Right hindlimb (tissue), 1 donor: ENCODE measurements at places on chromosomes 11 and 22.
A peak's percentile ranks its signal among the peaks of the same experiment; 100 is the strongest.

DNA sequence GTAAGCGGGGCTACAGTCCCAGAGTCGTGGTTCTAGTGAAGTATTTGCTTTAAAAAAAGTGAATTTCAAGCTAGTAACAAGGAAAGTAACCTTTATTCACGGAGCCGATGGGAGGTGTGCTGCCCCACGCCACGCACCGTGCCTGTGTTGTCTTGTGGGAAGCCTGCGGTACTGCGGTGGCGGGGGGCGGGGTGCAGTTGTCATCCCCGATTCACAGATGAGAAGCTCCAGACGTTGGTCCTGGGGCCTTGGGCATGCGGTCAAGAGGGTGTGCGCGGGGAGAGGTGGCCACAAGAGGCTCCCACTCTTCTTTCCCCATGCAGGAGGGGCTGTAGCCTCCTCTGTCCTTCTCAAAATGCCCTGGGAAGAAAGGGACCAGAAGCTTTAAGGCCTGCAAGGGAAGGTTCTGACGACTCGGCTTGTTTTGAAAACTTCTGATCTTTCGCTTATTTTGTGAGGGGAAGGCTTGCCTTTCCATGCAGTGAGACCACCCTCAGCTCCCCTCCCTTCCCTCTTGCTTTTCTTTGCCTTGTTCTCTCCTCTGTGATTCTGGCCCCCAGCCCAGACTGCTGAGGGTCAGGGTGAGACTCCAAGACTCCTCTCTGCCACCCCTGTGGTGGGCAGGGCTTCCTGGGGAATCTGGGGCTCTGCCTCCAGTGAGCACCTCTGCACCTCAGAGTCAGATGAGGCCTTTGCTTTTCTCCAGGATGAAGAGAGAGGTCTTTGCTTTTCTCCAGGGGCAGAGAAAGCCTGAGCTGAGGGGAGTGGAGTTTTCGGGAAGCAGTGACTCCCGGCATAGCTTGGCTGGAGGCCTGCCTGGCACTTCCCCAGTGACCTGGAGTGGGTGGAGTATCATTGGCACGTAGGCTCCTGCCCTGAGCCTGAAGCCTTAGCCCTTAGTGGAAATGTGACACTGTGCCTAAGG is 6.2 kb downstream of the GLB1L3 start:
- no peak for DNase-seq

- DNase-seq = no peak
These were observed 32.9 kb upstream of the CLMP start for GRCh38 chr11:123227763-123228495.

- DNase-seq = no peak
These were observed 327.1 kb upstream of the MTNR1B start for GRCh38 chr11:92642177-92642931.

- no peak for DNase-seq
These were observed 29.8 kb downstream of the OR6Q1 start for GRCh38 chr11:58060535-58060934.

- DNase-seq = no peak
These were observed 33.9 kb upstream of the TTLL12 start for GRCh38 chr22:43220625-43221380.

GRCh38 chr22:49566693-49567092 is 261.0 kb downstream of the BRD1 start:
- no peak for DNase-seq

DNA sequence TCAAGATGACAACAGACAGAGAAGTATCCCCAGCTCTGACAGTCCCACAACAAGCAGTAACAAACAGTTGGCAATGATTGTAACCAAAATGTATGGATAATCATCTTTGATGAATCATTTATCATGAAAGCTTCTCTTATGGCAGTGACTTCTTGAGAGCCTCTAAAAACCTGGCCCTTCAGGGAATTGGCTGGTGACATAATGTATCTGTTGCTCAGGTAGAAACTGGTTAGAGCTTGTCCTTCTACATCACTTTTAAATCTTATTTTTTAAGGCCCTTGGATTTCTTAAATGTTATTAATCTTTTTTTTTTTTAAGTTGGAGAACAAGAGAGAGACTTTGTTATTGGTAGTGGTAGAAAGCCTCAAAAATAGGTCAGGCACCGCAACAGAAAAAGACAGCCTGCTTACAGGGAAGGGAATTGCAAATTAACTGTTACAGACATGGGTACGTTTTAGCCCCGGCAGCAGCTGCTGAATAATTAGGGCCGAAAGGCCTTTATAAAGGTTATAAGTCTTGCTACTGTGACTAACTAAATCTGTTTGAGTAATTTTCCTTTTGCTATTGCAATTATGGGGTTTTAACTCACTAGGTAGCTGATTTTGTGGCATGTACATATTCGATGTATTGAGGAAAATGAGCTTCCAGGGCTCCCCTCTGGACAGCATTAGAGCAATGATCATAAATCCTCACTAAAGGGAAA is 207.7 kb upstream of the LRRC4C start:
- no peak for DNase-seq

DNA sequence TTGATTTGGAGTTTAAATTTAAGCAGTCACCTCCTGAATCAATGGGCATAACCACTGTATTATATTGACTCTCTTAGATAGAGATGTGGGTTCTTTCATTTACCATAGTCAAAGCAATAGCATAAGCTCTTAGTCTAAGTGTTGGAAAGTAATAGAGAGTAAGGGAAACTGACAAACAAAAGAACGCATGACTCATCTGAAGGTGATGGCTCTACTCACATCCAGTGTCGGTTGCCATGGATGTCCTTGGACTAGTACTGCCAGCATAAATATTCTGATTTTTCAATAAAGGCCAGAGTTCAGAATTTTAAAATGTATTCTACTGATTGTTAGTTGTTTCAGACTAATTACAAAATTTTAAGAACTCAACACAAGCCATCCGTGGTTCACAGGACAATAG is 444.9 kb upstream of the DDI1 start:
- no peak for DNase-seq

- DNase-seq = no peak
These were observed 44.9 kb downstream of the SCUBE1 start for GRCh38 chr22:43298062-43298801.

DNA sequence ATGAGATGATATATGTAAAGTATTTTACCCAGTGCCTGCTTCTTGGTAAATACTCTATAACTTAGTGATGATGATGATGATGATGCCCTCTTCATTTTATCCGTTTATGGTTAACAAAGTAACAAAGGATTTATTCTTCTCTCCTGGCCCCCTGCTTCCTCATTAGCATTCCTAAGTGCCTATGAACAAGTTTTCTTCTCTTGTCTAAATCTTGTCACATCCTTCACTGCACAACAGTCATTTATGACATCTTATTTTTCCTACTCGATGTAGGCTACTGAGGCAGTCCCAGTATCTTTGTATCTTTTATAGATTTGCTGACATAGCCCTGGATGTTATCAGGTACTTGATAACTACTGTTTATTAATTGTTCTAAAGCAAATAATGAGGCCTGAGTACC is 754.4 kb upstream of the ARHGAP42 start:
- DNase-seq = no peak

DNA sequence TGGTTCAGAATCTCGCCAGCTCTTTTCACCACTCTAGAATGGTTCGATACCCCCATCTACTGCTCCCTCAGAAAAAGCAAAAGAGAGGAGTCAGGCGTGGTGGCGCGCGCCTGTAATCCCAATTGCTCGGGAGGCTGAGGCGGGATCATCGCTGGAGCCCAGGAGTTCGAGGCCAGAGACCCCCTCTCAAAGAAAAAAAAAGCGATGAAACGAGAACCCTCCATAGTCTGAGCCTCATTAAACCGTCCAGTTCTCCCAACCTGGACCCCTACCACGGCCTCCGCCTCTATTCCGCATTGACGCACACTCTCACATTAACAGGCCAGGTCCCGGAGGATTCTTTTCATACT is 439 bp downstream of the SPA17 start:
- no peak for DNase-seq

DNA sequence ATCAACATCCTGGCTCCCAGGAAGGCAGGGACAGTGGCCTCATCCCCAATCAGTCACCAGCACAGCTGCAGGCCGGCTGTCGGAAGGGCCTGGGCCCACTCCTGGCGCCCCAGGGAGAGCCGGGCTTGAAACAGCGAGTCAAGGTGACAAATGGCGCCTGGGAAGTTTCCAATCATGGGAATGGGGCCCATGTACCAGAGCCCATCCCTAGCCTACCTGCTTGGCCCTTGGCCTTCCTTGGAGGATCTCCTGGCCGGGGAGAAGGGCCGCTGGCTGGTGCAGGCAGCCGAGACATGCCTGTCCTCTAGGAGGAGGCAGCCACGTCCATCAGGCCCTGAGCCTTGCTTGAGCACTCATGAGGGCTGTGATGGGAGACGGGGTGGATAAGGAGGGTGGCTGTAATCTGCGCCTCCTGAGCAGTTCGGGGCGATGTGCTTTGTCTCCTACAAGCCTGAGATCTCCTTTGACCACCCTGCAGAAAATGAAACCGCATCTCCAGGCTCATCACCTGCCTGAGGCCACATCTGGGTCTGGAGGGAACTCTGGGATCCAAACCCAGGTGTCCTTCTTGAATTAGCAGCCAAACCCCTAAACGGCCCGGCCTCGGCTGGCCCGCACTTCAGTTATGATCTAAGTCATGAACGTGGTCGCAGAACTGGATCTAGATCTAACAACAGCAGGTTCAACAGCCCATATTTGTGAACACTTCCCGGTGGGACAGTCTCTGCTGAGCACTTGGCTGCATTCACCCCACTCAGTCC is 862.0 kb downstream of the TBC1D22A start:
- no peak for DNase-seq

DNA sequence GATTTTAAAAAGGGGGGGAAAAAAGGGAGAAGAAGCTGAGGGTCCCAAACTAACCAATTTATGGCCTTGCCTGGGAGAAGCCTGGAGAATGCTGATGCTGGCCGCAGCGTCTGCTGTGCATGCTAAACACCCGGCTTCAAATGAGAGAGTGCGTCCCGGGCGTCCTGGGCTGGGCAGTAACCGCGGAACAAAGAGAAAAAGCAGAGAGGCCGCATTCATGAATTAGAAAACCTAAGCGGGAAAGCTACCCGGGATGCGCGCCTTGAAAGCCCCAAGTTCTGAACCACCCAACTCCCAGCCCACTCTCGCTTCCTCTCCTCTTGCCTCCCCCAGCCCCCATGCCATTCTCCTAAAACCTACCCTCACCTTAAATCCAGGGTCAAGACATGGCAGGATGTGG is 6.5 kb downstream of the MN1 start:
- no peak for DNase-seq

GRCh38 chr11:2908130-2908529 is 21.1 kb downstream of the PHLDA2 start:
- DNase-seq = no peak

GRCh38 chr11:103875855-103876510 is 160.5 kb upstream of the DDI1 start:
- no peak for DNase-seq

DNA sequence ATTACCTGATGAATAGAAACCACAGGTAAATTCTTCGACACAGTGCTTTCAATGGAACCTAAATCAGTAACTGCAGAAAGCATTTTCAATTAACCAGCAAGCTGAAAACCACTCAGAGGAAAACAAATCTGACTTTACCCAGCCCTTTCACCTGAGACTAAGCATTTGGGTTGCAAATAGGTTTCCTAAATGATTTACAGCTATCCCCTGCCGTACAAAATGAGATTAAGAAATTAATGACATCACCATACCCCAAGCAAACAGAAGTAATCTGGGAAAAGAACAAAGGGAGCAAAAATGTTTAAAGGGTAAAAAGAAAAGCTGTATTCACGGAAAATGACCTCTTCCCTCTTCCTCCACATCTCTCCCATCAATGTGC is 584 bp downstream of the NOX4 start:
- DNase-seq = no peak

DNA sequence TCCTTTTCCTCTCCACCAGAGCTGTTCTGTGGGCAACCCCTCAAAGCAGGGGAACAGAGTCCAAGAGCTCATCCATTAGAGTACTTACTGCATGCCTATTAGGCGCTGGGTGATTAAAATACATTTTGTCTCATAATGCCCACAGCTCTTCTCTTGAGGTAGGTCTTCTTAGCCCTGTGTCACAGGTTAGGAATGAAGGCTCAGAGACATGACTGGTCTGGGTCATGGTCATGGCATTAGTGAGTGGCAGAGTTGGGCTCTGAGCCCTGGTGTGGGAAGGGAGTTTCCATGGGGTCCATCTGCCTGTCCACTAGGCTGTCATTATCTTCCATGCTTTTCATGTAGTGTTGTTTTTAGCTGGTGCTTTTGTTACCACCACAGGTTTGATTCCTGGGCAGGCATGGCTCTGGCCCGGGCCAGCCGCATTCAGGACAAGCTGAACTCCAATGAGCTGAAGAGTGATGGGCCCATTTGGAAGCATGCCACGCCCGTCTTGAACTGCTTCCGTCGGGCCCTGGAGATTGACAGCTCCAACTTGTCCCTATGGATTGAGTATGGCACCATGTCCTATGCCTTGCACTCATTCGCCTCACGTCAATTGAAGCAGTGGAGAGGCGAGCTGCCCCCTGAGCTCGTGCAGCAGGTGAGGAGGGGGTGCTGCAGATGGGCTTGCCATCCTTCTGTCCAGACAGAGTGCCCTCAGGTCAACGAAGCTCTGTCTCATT is 76.1 kb downstream of the CABIN1 start:
- DNase-seq = peak; percentile 10

- no peak for DNase-seq
These were observed 9.9 kb downstream of the PISD start for GRCh38 chr22:31652088-31652487.

GRCh38 chr11:28697920-28698827 is 590.0 kb downstream of the METTL15 start:
- peak; percentile 60 for DNase-seq

- no peak for DNase-seq
These were observed 111.8 kb downstream of the MSANTD4 start for GRCh38 chr11:105910095-105910715.

DNA sequence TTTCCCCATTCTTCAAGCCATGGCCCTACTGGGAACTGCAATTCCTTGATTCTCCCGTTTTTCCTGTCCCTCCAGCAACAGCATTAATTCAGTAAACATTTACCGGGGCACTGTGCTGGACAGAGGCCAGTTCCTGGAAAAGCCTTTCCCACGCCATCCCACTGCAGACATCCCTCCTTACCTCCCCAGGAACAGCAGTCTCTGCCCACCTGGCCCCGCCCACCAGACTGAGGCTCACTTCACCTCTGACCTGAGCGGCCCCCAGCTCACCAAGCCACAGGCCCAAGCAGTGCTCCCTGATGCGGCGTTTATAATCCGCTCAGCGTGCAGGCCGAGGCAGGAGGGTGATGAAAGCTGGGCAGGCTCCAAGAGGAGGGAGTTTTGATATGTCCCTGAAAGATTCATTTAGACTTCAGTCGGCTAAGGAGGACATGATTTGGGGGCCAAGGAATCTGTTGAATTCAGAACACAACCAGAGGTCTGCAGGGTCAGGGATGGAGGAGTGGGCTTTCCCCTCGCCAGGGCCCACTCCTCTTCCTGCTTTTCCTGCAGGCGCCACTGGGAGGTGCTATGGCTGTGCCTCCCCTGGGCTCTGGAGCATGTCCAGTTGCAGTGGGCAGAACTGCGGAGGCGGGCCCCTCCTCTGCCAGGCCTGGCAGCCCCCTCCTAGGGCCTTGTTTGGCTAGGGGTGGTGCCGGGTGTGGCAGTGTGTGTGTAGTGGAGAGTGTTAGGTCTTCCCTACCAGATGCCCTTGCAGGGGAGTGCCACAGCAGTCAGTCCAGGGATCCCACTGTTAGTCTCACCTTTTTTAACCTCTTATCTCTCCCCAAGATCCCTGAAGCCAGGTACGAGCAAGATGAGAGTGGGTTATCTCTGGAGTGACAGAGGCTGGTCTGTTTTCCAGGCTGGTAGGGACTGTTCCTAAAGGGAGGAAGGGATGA is 1.4 kb upstream of the TAGLN start:
- peak; percentile 59 for DNase-seq

GRCh38 chr11:126113515-126113957 is 50.9 kb upstream of the CDON start:
- peak; percentile 77 for DNase-seq

GRCh38 chr22:23838681-23839468 is at the start of gene DERL3:
TSS of gene DERL3 (minus strand) at chr22:23839006. CDS start at chr22:23838987, 19 bp downstream.
- DNase-seq = peak; percentile 97
